HEK293T (cell line): ENCODE measurements at places on chromosomes 2 and 18.

DNA sequence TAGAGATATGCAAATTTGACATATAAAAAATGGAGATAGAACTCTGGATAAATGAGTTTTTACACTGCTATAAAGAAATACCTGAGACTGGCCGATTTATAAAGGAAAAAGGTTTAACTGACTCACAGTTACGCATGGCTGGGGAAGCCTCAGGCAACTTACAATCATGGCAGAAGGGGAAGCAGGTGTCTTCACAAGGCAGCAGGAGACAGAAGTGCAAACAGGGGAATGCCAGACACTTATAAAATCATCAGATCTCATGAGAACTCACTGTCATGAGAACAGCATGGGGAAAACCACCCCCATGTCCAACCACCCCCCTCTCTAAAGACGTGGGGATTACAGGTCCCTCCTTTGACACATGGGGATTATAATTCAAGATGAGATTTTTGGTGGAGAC, 1540.2 kb upstream of the SLC39A10 start:
- DNase-seq: no peak

DNA sequence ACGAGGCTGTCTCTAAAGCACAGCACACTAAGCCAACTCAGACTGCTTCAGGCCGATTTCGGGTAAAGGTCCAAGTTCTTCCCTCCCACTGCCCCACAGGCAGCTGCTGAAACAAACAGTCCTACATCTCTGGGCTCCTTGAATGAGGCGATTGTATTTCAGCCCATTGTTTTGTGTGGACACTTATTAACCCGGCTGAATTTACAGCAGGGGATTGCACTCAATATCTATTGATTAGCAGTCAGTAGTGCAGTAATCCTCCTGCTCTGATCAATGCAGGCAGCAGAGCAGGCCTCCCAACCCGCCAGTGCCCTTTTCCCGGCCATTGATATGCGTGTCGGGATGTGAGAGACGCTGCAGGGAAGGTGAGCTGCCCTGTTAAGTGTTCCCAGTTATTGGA, 330.1 kb downstream of the CMPK2 start:
- no peak for DNase-seq

- DNase-seq: no peak
Observed at GRCh38 chr2:217995731-217996231, 7.0 kb downstream of the TNS1 start.

DNA sequence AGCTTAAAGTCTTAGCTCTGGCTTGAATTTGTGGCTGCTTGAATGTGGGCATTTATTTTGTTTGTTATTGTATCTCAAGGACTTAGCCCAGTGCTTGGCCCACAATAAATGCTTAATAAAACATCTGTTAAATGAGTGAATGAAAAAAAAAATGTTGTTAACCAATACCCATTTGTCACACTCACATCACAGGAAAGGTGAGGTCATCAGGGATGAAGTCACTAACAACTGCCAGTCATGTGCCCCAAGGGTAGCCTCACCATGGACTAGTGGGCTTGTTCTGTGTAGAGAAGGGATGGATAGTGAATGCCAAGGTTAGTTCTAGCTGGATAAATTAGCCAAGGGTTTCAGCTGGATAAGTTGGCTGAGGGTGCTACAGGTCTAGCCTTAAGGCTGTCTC, 3.0 kb downstream of the NRBP1 start:
- no peak for DNase-seq

GRCh38 chr2:105590780-105591660, 153.7 kb upstream of the NCK2 start:
- no peak for DNase-seq
